NCI-H82 (cell line): ENCODE measurements at places on chromosomes 5 and 9.

GRCh38 chr9:134101623-134102149 lies 33.9 kb upstream of the BRD3 start:
- DNase-seq = no peak

DNA sequence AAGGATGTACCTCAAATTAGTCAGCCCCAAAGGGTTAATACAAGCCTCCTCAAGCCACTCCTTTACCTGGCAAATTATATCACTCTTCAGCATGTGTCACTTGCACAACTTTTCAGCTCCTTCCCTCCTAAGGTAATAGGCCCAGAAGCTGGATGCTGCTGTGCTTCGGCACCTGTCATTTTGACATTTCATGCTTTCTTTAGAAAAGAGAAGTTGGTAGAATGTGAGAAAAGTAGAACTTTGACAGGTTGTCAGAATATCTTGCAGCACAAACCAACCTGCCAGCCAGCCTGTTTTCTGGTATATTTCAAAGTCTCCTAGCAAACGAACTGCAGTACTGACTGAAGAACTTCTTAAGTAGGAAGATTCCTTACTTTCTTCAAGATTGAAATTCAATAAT lies 2136.9 kb downstream of the MAT2B start:
- no peak for DNase-seq

GRCh38 chr5:96663608-96664007 lies 1.4 kb downstream of the CAST start:
- no peak for DNase-seq

- DNase-seq = no peak
Measured at GRCh38 chr5:75824323-75824722, 107.1 kb upstream of the POC5 start.

GRCh38 chr5:39100851-39101396 lies 26.7 kb upstream of the RICTOR start:
- DNase-seq = no peak

DNA sequence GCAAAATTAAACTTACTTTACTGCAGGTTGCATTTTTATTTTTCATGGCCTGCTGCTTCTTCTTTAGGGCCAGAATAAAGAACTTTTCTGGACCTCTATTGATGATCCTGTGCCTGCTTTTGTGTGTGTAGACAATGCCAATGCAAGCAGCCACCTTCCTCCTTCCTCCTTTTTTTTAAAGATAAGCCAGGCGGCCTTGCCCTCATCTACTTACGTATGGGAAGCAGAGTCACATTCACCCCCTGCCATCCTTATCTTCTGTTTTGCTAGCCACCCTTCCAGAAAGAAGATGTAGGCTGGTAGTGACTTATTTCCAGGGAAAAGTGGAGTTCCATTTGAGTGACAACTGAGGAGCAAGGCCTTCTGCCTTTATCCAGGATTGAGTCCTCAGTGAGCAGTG lies 122.9 kb downstream of the KDM4C start:
- DNase-seq = no peak

DNA sequence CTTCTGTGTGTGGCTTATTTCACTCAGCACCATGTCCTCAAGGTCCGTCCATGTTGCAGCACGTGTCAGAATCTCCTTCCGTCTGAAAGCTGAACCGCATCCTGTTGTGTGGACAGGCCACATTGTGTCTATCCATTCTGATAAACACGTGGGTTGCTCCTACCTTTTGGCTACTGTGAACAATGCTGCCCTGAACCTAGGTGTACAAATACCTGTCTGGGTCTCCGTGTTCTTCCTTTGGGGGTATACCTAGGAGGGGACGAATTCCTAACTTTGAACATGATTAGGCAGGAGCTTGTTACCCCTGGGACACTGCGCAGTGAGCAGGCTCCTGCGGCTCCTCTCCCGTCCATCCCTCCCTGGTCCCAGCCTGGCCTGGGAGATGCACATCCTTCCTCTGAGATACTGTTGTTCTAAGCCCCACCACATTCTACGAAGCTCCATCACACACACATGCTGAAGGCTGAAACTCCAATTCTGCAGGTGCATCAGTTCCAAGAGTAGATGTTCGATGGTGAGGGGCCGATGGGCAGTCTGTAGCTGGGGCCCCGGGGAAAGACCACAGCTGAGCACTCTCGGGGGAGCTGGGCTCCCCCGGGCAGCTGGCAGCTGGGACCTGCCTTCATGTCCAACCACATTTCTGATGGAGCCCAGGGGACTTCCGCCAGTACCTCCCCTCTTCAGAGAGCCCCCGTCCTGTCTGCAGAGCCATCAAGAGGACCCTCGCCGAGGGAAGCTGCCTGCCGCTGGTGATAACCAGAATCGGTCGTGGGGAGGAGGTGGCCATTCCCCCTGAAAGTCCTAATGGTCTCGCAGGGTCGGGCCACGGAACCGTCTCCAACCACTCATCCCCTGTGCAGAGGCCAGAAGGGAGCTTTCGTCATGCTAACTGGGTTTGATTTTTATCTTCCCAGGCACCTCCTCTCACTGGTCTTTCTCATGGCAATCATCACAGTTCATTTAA lies 120.9 kb downstream of the COL23A1 start:
- no peak for DNase-seq

GRCh38 chr5:86879086-86879485 lies 261.3 kb downstream of the COX7C start:
- peak; percentile 3 for DNase-seq

DNA sequence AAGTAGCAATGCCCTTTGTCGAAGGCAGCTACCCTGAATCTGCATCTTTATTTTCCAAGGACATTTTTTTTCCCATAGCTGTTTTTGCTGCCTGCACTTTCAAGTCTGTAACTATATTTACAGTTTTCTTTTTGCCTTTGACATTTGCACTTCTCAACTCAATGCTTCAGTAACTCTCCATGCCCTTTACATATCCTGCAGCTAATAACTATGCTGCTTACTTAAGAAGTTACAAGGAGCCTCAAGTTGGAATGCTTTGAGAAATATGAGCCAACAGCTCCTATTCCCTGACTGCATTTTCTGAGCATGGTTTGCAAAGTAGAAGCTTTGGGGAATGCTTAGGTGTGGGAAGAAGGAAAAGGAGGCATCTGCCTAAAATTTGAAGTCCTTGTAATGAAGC lies 194.8 kb upstream of the TRPC7 start:
- DNase-seq = no peak

GRCh38 chr9:110021891-110022290 lies 186.1 kb downstream of the C9orf152 start:
- DNase-seq = no peak

GRCh38 chr9:78280982-78281668 lies 15.8 kb upstream of the PSAT1 start:
- DNase-seq = no peak

DNA sequence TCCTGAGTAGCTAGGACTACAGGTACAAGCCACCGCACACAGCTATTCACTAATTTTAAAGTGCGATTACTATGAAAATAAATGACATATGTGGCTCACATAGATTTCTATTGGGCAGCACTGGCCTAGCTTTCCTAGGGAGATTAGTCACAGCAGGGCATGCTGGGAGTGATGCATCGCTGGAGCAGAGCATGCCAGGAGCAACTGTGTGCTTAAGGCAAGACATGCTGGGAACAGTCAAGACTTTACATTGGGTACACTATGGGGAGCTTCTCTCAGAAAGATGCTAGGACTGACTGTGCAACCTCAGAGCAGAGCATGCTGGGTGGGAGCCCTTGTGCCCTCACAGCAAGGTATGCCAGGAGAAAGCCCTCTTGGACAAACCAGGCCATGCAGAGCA lies 9.3 kb downstream of the ST6GALNAC6 start:
- no peak for DNase-seq

DNA sequence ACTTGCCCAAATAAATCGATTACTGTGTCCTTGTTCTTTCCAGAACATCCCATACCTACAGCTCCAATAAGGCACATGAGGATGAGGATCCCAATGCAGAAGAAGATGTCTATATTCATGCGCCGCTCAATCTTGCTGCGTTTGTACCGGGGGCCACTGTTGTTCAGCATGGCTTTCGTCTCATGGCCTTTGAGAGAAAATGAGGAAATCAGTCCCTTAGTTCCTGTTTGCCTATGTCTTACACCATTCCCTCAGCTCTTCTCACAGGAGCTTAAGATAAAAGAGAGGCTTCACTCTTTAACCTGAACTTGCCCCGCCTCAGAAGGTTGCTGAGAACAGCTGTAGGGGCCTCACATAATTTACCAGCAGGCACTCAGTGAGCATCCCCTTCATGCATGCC lies 211.6 kb downstream of the ATP10B start:
- DNase-seq = no peak

GRCh38 chr9:108085294-108085693 lies 595.7 kb upstream of the KLF4 start:
- no peak for DNase-seq

DNA sequence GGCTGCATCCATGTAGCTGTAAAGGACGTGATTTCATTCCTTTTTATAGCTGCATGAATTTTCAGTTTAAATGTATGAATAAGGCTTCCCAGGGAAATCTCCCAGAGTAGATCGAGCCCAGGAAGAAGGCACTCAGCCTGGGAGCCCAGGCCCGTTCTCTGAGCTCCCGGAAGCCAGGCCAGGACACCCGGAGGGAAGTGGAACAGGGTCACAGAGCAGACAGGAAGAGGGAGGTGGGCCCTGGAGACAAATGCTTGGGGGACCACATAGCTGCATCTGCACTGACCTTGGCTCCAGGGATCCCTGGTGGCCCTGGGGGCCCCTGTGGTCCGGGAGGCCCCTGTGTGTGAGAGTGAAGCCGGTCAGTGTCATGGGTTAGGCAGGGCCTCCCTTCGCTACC lies 19.7 kb upstream of the PHYKPL start:
- no peak for DNase-seq

DNA sequence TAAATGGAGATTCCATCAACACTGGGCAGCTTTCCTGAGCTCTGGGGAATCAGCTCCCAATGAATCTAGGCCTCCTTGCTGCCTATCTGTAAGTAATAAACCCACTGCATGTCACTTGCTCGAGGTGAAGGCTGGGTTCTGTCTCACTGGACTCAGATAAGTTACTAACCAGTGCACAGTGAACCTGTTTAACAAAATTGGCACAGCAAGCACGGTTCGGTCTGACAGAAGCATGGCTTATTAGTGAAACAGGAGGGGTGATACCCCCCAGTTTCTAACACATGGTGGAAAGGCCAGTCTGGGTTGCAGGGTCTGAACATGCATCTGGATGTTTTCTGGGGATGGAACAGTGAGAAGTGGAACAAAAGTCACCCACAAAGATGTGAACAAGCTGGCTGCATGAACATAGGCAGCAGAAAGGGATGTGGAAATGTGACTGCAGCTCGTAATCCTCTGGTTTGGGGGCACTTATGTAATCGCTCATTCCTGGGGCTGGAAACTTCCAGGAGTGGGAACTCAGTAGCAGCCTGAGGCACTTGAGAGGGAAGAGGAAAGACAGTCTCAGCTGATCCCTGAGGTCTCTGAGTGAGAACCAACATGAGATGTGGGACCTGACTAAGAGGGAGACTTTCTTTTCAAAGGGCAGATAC lies 37.7 kb downstream of the UGT3A2 start:
- DNase-seq = no peak

DNA sequence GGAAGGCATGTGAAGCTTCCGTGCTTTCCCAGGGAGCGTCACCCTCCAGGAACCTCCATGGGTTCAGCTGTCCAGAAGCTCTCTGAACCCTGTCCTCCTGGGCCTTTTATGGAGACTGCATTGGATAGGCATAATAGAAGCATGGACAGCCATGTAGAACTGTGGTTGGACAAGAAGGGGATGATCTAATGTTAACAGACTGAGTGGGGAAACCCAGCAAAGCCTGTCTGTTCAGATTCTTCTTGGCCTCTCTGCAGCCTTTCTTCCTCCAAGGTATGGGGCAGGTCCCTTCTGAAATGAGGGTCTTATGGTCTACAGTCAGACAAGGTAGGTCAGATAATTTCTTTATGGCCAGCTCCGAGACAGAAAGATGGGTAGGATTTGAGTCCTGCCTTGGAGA lies 59.1 kb upstream of the CTNNA1 start:
- DNase-seq = no peak

DNA sequence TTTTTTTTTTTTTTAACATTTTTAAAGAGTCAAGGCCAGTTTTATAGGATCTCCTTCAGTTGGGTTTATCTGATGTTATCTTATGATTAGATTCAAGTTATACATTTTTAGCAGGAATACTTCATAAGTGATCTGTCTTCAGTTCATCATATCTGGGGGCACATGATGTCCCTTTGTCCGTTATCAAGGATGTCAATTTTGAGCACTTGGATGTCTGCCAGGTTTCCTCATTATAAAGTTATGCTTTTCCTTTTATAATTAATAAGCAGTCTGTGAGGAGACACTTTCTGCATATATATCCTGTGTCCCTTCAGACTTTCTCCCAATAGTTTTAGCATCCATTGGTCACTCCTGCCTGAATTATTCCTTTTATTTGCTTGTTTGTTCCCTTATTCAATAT lies 11.8 kb downstream of the HDHD3 start:
- DNase-seq = no peak

- DNase-seq = no peak
Measured at GRCh38 chr9:82234160-82234943, 245.8 kb downstream of the SPATA31D1 start.

DNA sequence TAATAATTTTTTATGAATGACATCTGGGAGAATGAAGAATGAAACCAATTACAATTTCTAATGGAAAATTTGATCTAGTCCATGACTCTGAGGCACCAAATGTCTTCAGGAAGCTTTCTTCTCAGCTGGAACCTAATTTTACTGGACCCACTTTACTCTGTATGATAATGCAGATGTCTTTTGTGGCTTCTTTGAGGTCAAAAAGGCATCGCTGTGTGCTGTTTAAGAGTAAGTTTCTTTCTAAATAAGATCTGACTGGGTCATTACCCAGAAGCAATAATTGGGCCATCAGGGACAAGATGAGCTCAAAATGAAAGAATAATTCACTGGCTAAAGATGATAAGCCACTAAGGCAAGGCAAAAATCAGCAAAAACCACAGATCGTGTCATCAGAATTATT lies 633.4 kb downstream of the PSAT1 start:
- DNase-seq = no peak

- no peak for DNase-seq
Measured at GRCh38 chr9:4318326-4318725, 18.5 kb upstream of the GLIS3 start.

DNA sequence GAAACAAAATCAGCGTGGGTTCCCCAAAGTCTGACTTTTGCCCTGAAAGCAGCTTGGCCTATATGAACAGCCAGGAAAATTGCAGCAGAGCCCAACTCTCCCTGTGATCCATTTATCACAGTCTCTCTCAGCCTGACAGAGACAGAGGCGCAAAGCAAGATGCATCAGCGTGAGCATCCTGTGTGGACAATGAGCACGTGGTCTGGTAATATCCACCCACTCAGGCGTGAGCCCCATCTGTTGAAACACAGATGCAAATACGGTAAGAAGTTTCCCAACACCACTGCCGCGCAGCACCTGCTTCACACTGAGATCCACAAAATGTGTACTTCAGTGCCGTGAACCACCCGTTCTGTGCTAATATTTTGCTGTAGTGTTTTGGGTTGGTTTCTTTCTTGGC lies 114.6 kb downstream of the MRPL36 start:
- peak; percentile 14 for DNase-seq

GRCh38 chr9:130137081-130137640 lies 35.0 kb upstream of the NCS1 start:
- DNase-seq = no peak
